ENCODE measurements at places on chromosomes 1 and 21.

DNA sequence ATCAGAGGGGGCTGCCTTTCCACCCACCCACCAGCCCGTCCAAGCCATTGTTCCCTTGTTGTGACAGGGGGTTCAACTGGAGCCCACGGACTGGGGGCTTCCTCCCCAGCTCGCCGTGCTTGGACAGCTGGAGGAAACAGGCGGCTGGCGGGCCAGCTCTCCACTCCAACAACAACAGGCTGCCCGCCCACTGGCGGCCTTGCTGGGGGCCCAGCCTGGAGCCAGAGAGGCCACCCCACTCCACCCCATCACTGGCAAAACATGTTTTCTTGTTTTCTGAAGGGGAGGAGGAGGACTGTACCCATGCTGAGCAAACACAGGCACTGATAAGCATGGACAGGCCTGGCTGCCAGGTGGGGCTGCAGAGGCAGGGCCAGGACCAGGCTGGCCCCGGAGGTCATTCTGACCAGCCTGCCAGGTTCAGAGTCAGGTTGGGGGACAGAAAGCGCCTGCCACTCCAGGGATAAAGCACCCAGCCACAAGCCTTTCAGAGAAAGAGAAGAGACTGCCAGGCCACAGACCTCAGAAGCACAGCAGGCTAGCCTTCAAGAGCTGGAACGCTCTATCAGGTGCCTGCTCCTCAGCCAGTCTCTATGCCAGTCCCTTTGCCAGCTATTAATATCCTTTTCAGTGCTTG, 32.8 kb downstream of the GJA4 start:
- DNase-seq: no peak

GRCh38 chr1:23657659-23658275, 33.8 kb upstream of the RPL11 start:
- peak; percentile 54 for DNase-seq

- no peak for DNase-seq
These were observed 10.0 kb downstream of the TTF2 start for GRCh38 chr1:117070124-117070523.

- DNase-seq: no peak
These were observed 54.3 kb upstream of the CD1D start for GRCh38 chr1:158126425-158126824.

DNA sequence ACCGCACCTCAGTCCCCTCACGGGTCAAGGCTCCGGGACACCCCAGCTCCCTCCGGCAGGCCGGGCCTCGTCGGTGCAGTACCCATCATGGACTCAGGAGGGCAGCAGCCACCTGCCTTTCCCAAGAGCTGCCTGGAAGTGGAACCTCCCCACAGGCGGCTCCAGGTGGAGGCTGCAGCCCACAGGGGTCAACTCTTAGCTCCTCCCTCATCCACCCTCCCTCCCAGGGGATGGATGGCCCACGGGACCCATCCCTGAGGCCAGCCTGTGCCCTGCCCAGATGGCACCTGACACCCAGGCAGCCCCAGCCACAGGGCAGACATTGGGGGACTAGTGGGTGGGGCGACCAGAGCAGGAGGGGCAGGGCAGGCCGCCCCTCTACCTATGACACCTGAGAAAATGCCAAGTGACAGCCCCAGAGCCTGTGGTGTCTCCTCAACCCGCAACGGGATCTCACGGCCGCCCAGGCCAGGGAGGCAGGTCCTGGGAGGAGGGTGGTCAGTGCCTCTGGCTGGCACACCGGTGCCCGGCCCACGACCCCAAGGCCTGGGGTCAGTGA, 1.2 kb upstream of the ARHGEF16 start:
- peak; percentile 81 for DNase-seq

DNA sequence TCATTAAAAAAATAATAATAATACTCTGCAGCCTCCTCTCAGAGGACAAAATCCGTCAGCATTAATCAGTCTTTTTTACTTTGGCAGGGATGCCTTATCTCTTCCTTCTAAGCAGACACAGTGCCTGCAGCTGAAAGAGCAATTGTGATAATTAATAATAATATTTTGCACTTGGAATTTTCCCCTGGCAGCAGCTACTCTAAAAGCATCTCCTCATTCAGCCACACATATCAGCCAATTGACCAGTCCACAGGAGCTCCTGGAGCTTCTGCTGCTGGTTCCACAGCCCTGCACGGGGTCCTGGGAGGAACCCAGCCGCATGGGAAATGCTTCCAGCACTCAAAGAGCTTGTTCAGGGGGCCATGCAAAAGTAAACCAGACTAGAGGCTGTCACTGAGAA, 31.0 kb upstream of the VWA5B1 start:
- no peak for DNase-seq

GRCh38 chr21:30257773-30258172, 25.0 kb downstream of the KRTAP24-1 start:
- DNase-seq: peak; percentile 3

DNA sequence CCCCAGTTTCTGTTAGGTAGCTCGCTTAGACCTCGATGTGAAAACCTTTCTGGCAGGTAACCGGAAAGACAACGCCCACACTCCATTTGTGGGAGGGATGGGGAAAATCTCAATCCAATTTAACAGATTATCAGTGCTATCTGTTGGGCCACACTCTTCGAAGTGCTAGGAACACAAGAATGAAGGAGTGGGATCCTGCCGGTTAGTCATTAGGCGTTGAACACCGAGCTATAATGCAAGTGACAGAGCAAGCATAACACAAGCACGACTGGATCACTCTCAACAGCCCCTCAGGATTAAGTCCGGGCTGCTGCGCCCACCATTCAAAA, 531 bp downstream of the SNIP1 start:
- DNase-seq: no peak

GRCh38 chr21:32383812-32384211, 9.0 kb downstream of the URB1 start:
- no peak for DNase-seq

GRCh38 chr1:163974120-163974519, 584.9 kb upstream of the PBX1 start:
- no peak for DNase-seq

DNA sequence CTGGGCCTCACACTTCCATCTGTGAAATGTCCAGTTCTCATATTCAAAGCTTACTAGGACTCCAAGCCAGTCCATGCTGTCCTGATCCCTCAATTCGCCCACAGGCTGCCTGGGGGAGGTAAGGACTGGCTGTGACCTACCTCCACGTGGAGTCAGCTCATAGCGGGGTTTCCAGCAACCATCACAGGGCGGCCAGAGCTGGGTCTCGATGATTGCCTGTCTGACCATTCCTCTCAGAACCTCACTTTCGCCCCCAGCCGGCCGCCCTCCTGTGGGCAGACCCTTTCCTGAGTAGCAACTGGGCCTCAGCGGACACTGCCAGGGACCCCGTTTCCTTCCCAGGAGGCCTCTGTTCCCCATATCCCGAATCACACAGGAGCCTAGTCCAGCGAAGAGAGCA, 3.4 kb upstream of the RUNX3 start:
- DNase-seq: no peak

GRCh38 chr1:20551945-20552727, at the start of gene FAM43B:
Gene FAM43B, plus strand, starts transcription at chr1:20552573. Its CDS starts 401 bp downstream, at chr1:20552974.
- DNase-seq: peak; percentile 81

DNA sequence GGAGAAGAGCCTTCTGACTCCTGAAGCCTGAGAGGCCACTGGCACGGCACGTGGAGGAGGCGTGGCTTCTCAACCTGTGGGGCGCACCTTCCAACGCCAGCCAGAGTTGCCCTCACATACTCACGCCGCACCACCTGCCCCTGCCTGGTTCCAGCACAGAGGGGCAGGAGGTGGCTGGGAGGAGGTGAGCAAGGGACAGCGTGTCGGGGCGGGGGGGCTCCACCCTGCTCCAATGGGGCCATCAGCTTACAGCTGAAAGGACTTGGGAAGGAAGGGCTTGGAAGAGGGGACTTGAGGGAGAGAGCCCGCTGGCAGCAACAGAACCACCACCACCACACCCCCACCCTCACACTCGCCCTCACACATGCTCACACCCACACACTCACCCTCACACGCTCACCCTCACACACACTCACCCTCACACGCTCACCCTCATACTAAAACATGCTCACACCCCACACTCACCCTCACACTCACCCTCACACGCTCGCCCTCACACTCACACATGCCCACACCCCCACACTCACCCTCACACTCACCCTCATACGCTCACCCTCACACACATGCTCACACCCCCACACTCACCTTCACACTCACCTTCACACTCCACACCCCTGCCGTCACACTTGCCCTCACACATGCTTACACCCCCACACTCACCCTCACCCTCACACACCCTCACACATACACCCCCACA, 41.6 kb upstream of the EDN2 start:
- DNase-seq: no peak

DNA sequence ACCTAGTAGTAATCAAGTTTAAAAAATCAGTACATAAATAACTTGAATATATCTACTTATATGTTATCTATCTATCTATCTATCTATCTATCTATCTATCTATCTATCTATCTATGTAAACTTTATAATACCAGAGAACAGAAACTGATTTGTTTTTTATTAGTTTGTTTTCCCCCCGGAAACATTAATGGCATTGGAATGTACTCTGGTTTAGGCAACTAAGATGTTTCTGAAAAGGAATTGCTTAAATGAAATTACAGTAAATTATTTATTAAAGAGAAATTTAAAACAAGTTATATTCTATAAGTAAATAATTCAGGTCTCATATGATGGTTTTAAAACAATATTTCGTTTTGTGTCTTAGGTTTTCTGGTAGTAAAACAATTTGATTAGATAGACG, 681.0 kb upstream of the ADAMTS5 start:
- no peak for DNase-seq

Measured in HTR-8/SVneo (cell line).